ENCODE measurements at places on chromosomes 6 and 20. TPM values are rescaled to one million over a fixed set of nuclear protein-coding genes. Genes with fewer than 3 reads are reported as not detected.

KCNK5 gene
- not detected for total RNA-seq

HUS1B gene
- total RNA-seq, result 0.43 TPM

HEY2 gene
- not detected for total RNA-seq

HLA-DOB gene
- total RNA-seq, result 0.32 TPM

THBS2 gene
- 213 TPM for total RNA-seq

STMN3 gene
- 11.7 TPM for total RNA-seq

AVP gene
- total RNA-seq, result not detected

SMLR1 gene
- total RNA-seq, result not detected

RAB32 gene
- 90.6 TPM for total RNA-seq

LY6G5B gene
- 4.0 TPM for total RNA-seq

SEL1L2 gene
- not detected for total RNA-seq

FILIP1 gene
- 0.52 TPM for total RNA-seq

PPT2 gene
- 39.7 TPM for total RNA-seq

TNF gene
- not detected for total RNA-seq

RXRB gene
- 26.4 TPM for total RNA-seq

All from bronchial smooth muscle cell (primary cell).